GM13977 (cell line): ENCODE measurements at places on chromosomes 11 and 22.

DNA sequence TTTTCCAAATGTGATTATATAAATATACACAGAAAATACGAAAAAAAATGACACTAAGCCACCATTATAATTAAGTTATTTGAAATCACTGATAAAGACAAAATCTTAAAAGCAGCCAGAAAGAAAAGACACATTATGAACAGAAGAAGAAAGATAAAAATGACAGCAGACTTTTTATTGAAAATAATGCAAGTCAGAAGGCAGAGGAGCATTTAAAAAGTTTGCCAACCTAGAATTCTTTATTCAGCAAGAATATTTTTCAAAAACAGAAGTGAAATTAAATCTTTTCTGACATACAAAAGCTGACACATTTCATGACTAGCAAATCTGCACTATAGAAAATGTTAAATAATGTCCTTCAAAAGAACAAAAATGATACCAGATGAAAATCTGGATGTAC lies 77.8 kb downstream of the CD82 start:
- DNase-seq = no peak

- DNase-seq = no peak
Observed at GRCh38 chr11:19832086-19832750, 119.6 kb downstream of the NAV2 start.

DNA sequence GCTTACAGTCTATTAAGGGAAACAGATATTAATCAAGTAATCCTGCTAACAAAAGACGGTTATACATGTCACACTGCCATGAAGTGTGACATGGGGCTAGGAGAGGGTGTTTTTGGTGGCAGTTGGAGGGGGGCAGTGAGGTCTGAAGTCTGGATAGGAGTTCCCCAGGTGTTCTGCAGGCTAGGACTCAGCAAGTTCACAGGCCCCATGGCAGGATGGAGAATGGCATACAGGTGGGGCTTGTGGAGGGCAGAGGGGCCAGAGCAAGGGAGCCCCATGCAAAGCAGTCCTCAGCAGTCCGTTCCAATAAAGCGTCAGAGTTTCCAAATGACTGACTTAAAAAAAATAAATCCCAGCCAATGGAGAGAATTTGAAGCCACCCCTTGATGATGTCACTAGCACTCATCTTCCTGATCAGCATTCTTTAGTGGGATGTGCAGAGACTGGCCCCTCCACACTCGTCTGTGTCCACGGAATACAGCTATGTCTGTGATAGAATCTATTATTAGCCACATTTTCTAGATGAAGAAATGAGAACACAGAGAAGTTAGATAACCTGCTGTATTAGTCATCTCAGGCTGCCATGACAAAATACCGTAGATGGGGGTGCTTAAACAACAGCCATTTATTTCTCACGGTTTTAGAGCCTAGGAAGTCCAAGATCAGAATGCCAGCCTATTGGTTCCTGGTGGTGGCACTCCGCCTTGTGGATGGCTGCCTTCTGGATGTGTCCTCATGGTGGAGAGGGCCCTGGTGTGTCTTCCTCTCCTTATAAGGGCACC lies 32.6 kb downstream of the PRDM11 start:
- DNase-seq = no peak

GRCh38 chr11:123196060-123196714 lies 1.1 kb upstream of the CLMP start:
- DNase-seq = no peak

DNA sequence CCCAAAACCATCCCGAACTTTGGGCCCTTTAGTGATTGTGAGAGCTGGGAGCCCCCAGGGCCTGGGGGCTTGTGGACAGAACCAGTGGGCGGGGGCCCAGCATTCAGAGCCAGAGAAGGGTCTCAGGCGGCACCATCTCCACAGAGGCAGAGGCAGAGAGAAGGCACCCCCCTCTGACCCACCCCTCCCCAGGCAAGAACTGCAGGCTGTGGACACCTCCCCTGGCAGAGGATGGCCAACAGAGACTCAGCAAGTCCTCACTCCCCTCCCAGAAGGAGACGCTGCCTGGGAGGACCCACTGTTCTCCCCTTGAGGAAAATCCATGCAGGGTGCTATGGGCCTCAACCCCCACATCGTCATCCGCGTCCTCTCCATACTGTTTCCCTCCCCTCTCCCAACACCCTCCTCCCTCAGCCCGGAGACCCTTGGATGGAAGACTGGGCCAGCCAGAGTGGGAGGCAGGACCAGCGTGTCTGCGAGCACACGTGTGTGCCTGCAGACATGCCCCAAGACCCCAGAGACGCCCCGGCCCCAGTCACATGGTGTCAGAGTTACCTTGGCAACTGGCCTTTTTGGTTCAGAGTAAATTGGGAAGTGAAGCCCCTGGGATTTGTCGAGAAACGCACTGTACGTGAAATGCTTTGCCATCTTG lies 42.6 kb downstream of the KCNC1 start:
- no peak for DNase-seq
